Uterus (tissue), 4 donors: ENCODE measurements at places on chromosomes 2 and 18. TPM values are rescaled to one million over a fixed set of nuclear protein-coding genes. Genes with fewer than 3 reads are reported as not detected.

Gene MBP
- 14.3 TPM for total RNA-seq

- no peak for DNase-seq
- H3K4me1 ChIP-seq = no peaks in the 10 kb centered on the region
- no peaks in the 10 kb centered on the region for H3K27me3 ChIP-seq
- H3K4me3 ChIP-seq = no peak overlapping the region
These were observed 426.7 kb upstream of the SMIM21 start for GRCh38 chr18:75854174-75854573.

DNA sequence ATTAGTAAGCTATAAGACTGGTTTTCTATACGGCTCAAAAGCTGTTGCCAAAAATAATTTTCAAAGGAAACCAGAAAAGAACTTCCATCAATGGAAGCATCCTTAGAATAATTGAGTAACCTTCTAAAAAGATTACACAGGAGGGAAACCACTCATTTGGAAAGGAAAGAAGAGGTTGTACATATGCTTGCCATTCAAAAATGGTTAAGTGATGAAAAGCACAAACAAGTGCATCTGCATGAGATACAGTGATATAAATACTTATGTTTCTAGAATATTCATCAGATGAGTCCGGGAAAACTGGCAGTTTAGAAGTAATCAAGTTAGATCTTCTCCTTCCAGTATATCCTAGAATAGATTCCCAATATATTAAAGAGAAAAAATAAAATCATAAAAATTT lies 20.1 kb upstream of the SMAD2 start:
- H3K4me3 ChIP-seq = no peak overlapping the region
- no peak for DNase-seq
- no peaks in the 10 kb centered on the region for H3K27me3 ChIP-seq
- H3K36me3 ChIP-seq = no peaks in the 10 kb centered on the region
- H3K4me1 ChIP-seq = no peaks in the 10 kb centered on the region
- H3K27ac ChIP-seq = no peak overlapping the region

Gene EFHD1
- 50.3 TPM for total RNA-seq

DNA sequence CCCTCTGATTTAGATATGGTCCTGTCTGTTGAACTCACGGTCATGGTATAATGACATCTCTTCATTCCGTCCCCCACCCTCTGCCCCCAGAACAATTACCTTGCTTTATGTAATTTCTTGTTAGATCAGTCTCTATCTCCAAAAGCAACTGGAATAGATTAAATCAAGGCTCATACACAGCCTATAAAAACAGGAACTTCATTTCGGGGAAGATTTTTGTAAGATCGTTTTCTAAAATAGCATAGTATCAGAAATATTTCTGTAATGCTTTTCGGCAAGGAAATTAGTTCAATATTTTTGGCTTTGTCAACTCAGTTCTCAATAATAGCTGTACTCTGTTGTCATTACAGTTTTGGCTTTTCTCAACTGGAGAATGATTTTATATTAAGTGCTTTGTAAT lies 157.2 kb downstream of the FMNL2 start:
- DNase-seq = no peak
- no peak overlapping the region for H3K4me3 ChIP-seq
- H3K27me3 ChIP-seq = no peaks in the 10 kb centered on the region
- H3K36me3 ChIP-seq = no peaks in the 10 kb centered on the region
- H3K27ac ChIP-seq = peak overlapping the region; percentile 41

DNA sequence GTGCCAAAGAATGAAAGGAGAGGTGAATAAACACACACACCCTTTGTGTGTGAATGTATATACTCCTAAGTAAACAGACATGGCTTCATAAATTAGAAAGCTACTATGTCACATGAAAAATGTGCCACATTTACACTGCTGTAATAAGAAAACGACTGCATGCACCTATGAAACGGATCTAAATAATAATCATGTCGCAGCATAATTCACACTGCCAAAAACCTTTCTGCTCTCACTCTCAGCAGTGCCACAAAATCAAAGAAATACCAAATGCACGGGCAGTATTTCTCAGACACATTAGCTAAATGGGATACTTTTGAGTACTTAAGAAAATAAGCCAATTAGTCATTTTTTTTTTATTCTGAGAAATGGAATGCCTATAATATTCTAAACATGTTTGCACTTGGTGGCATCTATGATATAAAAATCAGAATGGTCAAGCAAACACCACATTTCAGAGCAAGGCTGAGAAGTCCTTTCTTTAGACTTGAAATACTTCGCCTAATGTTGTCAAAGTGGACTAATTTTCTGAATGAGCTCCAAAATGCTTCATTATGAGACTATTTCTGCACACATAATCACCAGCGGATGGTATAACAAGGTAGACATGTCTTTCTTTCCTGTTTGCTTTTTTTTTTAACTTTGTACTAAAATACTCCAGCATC lies 6.6 kb downstream of the BCL11A start:
- H3K27me3 ChIP-seq = no peaks in the 10 kb centered on the region
- DNase-seq = no peak
- H3K36me3 ChIP-seq = no peaks in the 10 kb centered on the region
- no peak overlapping the region for H3K4me3 ChIP-seq

GRCh38 chr18:21894619-21895367 lies 154.2 kb downstream of the MIB1 start:
- no peak overlapping the region for H3K4me3 ChIP-seq
- H3K27ac ChIP-seq = no peak overlapping the region
- no peaks in the 10 kb centered on the region for H3K27me3 ChIP-seq
- no peaks in the 10 kb centered on the region for H3K36me3 ChIP-seq
- no peaks in the 10 kb centered on the region for H3K4me1 ChIP-seq

Gene RGPD4
- 0.34 TPM for total RNA-seq

Gene LYPD1
- not detected for total RNA-seq

GRCh38 chr2:70494293-70494886 lies 59.2 kb downstream of the TGFA start:
- no peak overlapping the region for H3K27ac ChIP-seq
- H3K27me3 ChIP-seq = no peaks in the 10 kb centered on the region
- no peaks in the 10 kb centered on the region for H3K36me3 ChIP-seq
- no peak overlapping the region for H3K4me3 ChIP-seq

- no peak overlapping the region for H3K4me3 ChIP-seq
- H3K36me3 ChIP-seq = no peaks in the 10 kb centered on the region
- no peak for DNase-seq
- no peak overlapping the region for H3K27ac ChIP-seq
- H3K4me1 ChIP-seq = no peaks in the 10 kb centered on the region
These were observed 22.3 kb upstream of the DUSP2 start for GRCh38 chr2:96167407-96168013.

- peaks cover 10% of the 10 kb centered on the region for H3K4me1 ChIP-seq
- no peaks in the 10 kb centered on the region for H3K36me3 ChIP-seq
- H3K27ac ChIP-seq = peak overlapping the region; percentile 62
These were observed 95.1 kb downstream of the CRIM1 start for GRCh38 chr2:36450466-36451196.

DNA sequence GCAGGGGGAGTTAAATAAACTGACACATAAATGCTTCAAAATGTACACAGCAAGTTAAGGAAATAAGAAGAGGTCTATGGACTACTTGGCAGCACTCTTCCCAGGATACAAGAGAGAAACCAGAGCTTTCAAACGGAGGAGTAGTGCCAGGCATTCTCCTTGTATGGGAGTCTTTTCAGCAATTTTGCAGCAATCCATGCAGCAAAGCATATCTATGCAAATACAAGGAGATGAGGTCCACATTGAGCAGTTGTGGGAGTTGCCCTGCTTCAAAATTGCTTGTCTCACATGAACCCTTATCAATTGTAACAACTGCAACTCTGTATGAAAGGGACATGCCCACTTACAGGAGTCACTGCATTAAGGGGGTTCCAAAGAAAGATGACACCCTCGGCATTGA lies 37.8 kb downstream of the SCN9A start:
- no peak for DNase-seq
- H3K4me3 ChIP-seq = no peak overlapping the region
- no peaks in the 10 kb centered on the region for H3K36me3 ChIP-seq
- H3K27ac ChIP-seq = no peak overlapping the region
- no peaks in the 10 kb centered on the region for H3K4me1 ChIP-seq

GRCh38 chr2:238568455-238569440 lies 142.0 kb downstream of the ASB1 start:
- no peak overlapping the region for H3K4me3 ChIP-seq
- H3K27ac ChIP-seq = no peak overlapping the region
- no peaks in the 10 kb centered on the region for H3K36me3 ChIP-seq
- no peak for DNase-seq
- H3K27me3 ChIP-seq = no peaks in the 10 kb centered on the region
- no peaks in the 10 kb centered on the region for H3K4me1 ChIP-seq

GRCh38 chr2:49839818-49840217 lies 685.5 kb upstream of the FSHR start:
- no peak for DNase-seq
- H3K27ac ChIP-seq = no peak overlapping the region
- no peak overlapping the region for H3K4me3 ChIP-seq
- H3K36me3 ChIP-seq = no peaks in the 10 kb centered on the region
- no peaks in the 10 kb centered on the region for H3K4me1 ChIP-seq

Gene FBXO41
- 5.6 TPM for total RNA-seq

DNA sequence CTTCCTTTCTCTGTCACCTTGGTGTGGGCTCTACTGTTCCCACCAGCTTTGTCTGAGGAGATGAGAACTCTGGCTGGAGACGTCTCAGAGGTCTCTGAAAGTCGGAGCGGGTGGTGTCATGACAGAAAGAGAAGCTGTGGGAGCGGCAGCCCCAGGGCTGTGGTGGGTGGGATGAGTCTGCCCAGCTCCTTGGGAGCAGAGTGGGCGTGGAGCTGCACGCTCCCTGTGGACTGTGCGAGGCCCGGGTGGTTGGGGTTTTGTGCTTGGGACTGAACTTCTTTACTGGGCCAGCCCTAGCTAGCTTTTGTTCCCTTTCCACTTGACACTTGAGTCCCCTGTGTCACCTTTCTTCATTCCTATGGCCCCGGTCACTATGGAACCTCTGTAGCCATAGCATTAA lies 10.4 kb downstream of the TOGARAM2 start:
- no peak overlapping the region for H3K4me3 ChIP-seq
- no peak for DNase-seq
- no peaks in the 10 kb centered on the region for H3K27me3 ChIP-seq
- H3K27ac ChIP-seq = no peak overlapping the region
- no peaks in the 10 kb centered on the region for H3K4me1 ChIP-seq
